ENCODE measurements at places on chromosomes 6 and 20. TPM values are rescaled to one million over a fixed set of nuclear protein-coding genes. Genes with fewer than 3 reads are reported as not detected.

PAK5 gene
- total RNA-seq: not detected

MAS1 gene
- total RNA-seq: under 0.01 TPM

DNA sequence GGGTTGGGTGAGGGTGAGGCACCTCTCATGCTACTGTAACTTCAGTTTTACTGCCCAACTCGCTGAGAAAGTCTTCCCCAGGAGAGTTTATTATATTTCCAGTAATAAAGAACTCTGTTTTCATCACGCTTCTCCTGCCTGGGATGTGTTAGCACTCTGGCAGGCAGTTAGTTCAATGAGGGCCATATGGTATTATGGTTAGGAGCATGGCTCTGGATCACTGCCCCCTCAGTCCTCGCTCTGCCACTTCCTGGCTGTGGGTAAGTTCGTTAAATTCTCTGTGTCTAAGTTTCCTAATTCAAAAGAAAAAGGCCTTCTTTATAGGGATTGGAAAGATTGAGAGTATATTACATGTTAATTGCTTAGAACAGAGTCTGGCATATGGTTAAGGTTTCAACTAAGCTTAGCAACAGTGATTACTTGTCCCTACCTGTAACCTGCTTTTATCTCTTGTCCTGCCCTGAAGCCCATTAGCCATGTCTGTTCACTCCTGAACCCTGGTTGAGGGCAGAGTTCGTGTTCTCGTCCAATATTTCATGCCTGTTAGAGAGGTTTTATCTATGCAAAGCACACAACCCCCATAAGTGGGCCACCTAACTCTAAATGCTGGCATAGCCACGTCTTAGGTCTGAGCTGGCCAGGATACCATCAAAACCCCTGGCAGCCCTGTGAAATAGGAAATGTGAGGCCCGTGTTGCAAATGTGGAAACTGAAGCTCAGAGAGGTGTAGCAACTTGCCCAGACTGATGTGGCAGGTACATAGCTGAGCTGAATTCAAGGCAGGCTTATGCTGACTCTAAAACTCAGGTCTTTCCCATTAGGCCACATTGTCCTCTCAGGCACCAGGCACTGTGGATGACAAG lies 342.5 kb upstream of the JARID2 start:
- no peak for DNase-seq

- peak; percentile 81 for DNase-seq
Observed at GRCh38 chr6:133512410-133513016, 271.4 kb downstream of the EYA4 start.

DNA sequence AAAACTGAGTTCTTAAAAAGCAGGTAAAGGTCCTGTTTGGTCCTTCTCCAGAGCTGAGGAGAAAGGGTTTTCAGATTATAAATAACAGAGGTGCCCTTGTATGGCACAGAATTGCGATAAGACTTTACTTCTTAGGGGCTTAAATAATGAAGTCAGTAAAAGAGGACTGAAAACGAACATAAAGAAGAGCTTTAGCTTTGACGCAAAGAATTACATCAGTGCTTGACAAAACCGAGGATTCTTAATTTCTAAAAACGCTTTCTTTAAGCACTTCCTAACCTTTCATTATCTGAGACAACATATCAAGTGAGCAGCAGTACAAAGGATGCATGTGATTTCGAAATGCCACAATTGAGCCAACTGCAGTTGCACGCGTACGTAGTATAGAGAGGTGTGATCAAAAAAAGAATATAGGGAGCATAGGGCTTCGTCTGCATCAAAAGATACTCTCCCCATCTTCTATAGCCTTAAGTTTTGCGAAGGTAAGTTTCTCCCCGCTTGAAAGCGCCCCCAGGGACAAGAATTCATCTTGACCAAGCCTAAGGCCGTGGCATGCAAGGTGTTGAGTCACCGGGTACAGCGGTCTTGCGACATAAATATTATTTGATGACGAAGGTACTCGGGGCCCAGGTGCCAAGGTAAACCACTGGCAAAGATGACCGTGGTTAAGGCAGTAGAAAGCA lies 778 bp upstream of the LOC128125822 start:
- DNase-seq: peak; percentile 88

- DNase-seq: no peak
Observed at GRCh38 chr20:5689463-5689862, 60.7 kb upstream of the SHLD1 start.
